ENCODE measurements at places on chromosomes 7 and 10.

DNA sequence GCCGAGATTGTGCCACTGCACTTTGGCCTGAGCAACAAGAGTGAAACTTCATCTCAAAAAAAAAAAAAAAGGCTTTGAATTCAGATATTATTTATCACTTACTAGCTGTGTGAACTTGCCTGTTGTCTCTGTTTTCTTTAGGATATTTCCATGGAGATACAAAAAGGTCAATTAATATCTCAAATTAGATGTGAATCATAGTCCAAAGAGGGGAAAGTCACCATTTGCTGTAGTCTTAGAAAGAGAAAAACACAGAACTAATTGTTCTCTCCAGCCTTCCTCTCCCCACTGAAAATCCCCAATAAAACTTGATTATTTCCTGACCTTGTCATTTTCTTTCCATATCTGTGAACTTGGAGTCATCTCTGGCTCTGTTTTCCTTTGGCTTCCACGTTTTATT, 21.2 kb downstream of the HEPACAM2 start:
- DNase-seq = no peak

DNA sequence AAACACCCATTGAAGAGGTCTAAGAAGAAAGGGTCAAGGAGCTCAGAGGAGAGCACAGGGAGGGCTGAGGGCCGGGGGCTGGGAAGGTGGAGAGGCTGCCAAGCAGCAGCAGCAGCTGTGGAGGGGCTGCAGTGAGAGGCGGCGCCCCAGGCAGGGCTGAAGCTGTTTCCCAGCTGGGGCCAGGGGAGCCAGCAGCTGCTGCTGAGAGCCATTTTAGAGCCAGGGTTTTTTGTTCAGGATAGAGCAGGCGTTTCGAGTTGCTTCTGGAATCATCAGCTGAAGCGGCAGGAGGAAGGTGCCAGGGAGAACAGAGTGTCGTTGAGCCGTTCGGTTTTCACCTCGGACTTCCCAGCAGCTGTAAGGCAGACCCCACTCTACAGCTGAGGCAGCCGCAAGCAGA, 62.7 kb downstream of the LANCL2 start:
- no peak for DNase-seq

- no peak for DNase-seq
These were observed 21.1 kb upstream of the ABCC2 start for GRCh38 chr10:99761365-99761764.

DNA sequence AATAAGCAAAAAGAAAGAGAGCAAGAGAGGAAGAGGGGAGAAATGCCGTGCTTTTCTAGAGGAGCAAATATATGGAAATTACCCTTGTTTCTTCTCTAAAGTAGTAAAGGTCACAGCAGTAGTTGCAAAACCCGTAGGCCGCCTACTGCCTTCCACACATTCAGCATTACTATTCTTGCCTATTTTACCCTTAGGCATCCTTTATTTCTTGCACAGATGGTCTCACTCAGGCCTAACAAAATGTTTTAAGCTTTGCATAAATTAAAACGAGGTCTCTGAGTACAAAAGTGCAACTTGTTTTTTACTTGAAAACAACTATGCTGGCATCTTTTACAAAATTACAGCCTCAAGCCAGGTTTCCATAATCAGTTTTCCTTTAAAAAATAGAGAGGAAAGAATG, 644.6 kb downstream of the AUTS2 start:
- no peak for DNase-seq

DNA sequence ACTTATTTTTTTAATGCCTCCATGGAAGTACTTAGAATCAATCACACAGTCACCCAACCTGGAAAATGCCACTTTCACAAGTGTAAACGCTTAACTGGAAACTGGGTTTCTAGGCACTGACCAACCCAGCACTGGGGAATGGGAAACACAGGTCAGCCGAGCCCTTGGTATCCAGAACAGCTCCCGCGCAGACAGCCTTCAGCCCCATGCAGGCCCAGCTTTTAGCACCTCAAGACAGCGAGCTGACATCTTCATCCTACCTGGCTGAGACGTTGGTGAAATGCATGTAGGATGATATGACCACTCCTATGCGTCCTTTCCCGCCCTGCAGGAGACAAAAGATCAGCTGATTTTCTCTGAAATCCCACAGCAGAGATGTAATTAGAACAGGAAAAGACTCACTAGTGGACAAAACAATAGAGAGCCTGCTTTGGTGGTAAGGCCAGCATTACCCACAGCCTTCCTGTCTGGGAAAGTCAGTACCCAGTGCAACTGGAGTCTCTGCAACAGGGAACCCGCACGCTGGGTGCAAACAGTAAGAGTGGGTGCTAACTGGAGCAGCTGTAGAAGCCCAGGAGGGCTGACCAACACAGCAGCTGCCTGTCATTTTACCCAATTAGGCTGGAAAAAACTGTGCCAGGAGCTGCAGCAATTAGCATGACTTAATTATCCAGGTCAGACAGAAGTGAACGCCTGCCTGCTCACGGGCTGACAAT, 153.7 kb downstream of the TNS3 start:
- DNase-seq = no peak

All from right lobe of liver (tissue), 6 donors.